ENCODE measurements at places on chromosomes 11 and 22. TPM values are rescaled to one million over a fixed set of nuclear protein-coding genes. Genes with fewer than 3 reads are reported as not detected.

DNA sequence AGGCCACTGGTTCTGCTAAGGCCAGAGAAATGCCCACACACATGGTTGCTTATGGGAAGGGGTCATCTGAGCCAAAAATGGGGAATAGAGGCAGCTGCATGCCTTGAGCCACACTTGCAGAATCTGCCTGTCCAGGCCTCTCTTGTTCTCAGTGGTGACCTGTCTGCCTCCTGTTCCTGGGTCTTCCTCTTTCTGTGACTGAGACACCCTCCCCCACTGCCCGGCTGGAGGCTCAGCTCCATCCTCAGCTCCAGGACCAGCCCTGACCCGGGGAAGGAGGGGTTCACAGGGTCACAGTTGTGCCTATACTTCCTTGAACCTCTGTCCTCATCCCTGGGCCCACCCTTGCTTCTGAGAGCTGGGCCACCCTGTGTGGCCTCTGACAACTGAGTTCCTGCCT is 52.3 kb downstream of the CSF2RB start:
- no peak for DNase-seq

- no peak for DNase-seq
Measured at GRCh38 chr11:121268581-121268980, 24.0 kb upstream of the SC5D start.

DNA sequence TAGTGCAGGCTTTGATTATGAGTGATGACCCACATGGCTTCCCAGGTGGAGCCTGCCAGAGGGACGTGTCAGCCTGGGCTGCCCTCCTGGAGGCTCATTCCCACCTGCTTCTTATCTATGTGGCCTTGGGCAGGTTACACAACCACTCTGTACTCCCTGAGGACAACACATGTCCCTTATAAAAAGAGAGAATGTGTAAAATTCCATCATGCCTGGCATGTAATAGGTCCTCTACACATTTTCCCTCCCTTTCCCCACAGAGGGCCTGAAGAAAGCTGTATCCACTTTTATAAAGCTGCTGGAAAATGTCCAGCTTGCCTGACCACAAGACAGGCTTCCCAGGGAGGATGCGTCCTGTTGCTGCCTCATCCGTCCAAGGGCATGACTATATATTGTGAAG is 55.0 kb upstream of the VSTM5 start:
- DNase-seq = no peak

CHADL gene
- 2.8 TPM for total RNA-seq

GRCh38 chr11:71255800-71256479 is 3.6 kb upstream of the SHANK2 start:
- DNase-seq = no peak

OR52M1 gene
- not detected for total RNA-seq

DNA sequence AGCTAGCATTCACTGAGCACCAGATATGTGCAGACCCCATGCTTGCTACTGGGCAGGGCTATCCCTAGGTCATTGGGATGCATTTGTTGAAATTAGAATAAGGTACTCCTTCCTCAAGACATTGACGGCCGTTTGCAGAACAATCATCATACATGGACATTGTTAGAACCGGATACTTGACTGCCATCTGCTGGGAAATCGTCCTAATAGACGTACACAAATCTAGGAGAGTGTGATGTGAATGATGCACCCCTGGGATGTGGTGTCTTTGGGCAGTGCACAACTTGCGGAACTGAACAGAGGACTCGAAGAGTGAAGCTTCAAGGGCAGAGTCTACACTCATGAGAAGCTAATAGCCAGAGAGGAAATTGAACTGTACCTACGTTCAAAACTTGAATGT is 35.9 kb downstream of the MYO18B start:
- DNase-seq = no peak

GRCh38 chr22:42436404-42436803 is 4.2 kb upstream of the NFAM1 start:
- no peak for DNase-seq

GRCh38 chr22:38608992-38609750 is 39.2 kb upstream of the DMC1 start:
- peak; percentile 5 for DNase-seq
